ENCODE measurements at places on chromosomes 4 and X. TPM values are rescaled to one million over a fixed set of nuclear protein-coding genes. Genes with fewer than 3 reads are reported as not detected.

DNA sequence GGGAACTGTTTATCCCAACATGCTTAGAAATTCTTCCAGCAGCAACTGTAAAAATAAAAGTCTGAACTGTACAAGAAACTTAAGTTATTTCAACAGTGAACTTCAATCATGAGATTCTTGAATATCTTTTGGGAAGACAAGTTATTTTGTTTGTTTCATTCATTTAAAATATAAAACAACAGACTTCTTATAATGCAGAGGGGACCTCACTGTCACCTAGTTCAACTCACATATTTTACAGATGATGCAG is 14.9 kb downstream of the FAM9C start:
- H3K27ac ChIP-seq, result peak overlapping the region; percentile 47
- no peaks in the 10 kb centered on the region for H3K27me3 ChIP-seq
- H3K4me1 ChIP-seq, result peaks cover 8% of the 10 kb centered on the region

DNA sequence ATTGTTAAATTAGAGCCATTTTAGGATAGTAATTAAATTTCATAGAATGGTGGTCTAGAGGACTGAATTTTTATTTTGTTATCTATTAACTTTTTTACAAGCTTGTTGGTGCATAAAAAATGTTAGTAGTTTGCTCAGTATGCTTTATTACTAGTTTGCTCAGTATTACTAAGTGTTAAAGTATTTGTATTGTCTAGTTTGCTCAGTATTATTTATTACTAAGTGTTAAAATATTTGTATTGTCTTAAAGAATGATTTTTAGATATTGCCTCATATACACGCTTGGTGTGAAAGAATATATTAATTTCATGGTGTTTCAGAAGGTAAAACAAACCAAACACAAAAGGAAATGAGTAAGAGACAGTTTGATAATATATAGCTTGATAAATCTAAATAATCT is 268.4 kb upstream of the MAGEB18 start:
- H3K4me3 ChIP-seq, result no peak overlapping the region
- no peak overlapping the region for H3K27ac ChIP-seq
- peak; percentile 1 for DNase-seq

GRCh38 chr4:138449938-138450337 is 207.8 kb upstream of the SLC7A11 start:
- no peaks in the 10 kb centered on the region for H3K36me3 ChIP-seq
- H3K4me1 ChIP-seq, result no peaks in the 10 kb centered on the region
- no peak overlapping the region for H3K4me3 ChIP-seq
- H3K27me3 ChIP-seq, result no peaks in the 10 kb centered on the region

- no peaks in the 10 kb centered on the region for H3K27me3 ChIP-seq
- no peaks in the 10 kb centered on the region for H3K4me1 ChIP-seq
These were observed 205.0 kb upstream of the RPL34 start for GRCh38 chr4:108415389-108415788.

DNA sequence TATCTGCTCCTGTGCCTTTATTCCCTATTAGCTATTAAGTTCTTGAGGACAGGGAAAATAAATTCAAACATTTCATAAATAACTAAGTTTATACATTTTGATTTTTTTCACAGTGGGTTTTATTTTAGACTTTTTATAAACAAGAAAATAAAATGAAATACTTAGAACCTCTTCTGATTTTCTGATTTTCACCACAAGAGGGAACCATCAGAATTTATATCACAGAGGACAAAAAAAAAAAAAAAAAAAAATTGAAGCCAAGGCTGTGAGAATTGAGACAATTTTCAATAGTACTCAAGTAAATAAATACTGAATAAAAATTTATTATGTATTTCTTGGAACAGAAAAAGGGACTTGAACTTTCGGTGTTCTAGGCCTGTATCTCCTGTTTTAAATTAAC is 288.1 kb downstream of the SH3BGRL start:
- no peak overlapping the region for H3K4me3 ChIP-seq
- peak; percentile 0 for DNase-seq
- H3K27ac ChIP-seq, result no peak overlapping the region
- no peaks in the 10 kb centered on the region for H3K36me3 ChIP-seq
- no peaks in the 10 kb centered on the region for H3K4me1 ChIP-seq
- no peaks in the 10 kb centered on the region for H3K27me3 ChIP-seq

The F9 gene
- not detected for total RNA-seq

GRCh38 chr4:118773429-118773792 is 62.5 kb downstream of the SEC24D start:
- DNase-seq, result no peak
- peaks cover 8% of the 10 kb centered on the region for H3K4me1 ChIP-seq
- H3K27ac ChIP-seq, result no peak overlapping the region

- no peaks in the 10 kb centered on the region for H3K27me3 ChIP-seq
- no peaks in the 10 kb centered on the region for H3K36me3 ChIP-seq
- no peak overlapping the region for H3K27ac ChIP-seq
- DNase-seq, result peak; percentile 0
These were observed 797.6 kb upstream of the AADAT start for GRCh38 chr4:170887396-170887795.

DNA sequence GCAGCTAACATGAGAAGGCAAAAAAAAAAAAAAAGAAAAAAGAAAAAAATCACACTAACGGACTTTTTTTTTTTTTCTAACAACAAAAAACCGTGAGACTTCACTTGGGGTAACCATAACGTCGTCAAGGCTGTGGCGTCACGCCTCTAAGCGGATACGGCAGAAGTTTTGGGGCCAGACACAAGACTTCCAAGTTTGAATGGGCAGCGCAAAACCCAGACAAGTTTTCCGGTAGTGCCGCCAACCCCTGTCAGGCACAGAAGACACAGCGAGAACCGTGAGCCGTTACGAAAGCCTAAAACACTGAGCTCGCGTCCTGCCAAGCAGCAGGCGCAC is 556 bp upstream of the SMARCA5 start:
- H3K27me3 ChIP-seq, result no peaks in the 10 kb centered on the region
- peaks cover 2% of the 10 kb centered on the region for H3K36me3 ChIP-seq
- no peak for DNase-seq
- H3K4me3 ChIP-seq, result peak overlapping the region; percentile 91
- peaks cover 2% of the 10 kb centered on the region for H3K4me1 ChIP-seq
- H3K27ac ChIP-seq, result peak overlapping the region; percentile 98

DNA sequence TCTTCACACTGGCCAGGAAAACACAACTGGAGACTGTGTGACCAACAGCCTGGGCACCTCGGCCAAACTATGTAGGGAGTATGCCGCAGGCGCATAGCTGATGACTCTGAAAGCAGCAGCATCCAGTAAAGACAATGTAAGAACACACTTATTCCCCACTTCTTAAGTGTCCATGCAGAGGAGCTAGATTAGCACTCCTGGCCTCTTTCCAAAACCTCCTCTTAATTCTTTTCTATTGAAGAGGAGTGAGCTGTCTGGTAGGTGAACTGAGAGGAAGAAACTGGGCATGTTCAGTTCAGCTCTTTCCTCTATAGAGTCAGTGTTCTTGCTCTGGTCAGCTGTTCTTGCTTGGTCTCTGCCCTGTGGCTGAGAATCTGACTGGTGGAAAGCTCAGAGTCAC is 21.1 kb downstream of the NMU start:
- H3K4me1 ChIP-seq, result no peaks in the 10 kb centered on the region
- no peak overlapping the region for H3K4me3 ChIP-seq

The SLC6A8 gene
- 9.8 TPM for total RNA-seq

The GK gene
- total RNA-seq, result 44.4 TPM

The MAD2L1 gene
- total RNA-seq, result 2.1 TPM

- no peak overlapping the region for H3K27ac ChIP-seq
- H3K27me3 ChIP-seq, result no peaks in the 10 kb centered on the region
- no peak for DNase-seq
- no peak overlapping the region for H3K4me3 ChIP-seq
- no peaks in the 10 kb centered on the region for H3K4me1 ChIP-seq
These were observed 28.6 kb downstream of the ANK2 start for GRCh38 chr4:113078066-113078465.

DNA sequence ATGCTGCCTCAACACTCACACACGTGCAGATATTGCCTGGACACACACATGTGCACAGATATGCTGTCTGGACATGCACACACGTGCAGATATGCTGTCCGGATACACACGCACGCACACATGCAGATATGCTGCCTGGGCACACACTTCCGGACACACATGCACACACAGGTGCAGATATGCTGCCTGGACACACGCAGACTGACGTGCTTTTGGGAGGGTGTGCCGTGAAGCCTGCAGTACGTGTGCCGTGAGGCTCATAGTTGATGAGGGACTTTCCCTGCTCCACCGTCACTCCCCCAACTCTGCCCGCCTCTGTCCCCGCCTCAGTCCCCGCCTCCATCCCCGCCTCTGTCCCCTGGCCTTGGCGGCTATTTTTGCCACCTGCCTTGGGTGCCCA is 14.7 kb downstream of the FGFRL1 start:
- peaks cover 2% of the 10 kb centered on the region for H3K36me3 ChIP-seq
- H3K4me3 ChIP-seq, result no peak overlapping the region
- no peaks in the 10 kb centered on the region for H3K4me1 ChIP-seq
- no peak for DNase-seq
- H3K27me3 ChIP-seq, result no peaks in the 10 kb centered on the region

The ADRA2C gene
- total RNA-seq, result 0.26 TPM

GRCh38 chrX:148874636-148875246 is 374.3 kb downstream of the AFF2 start:
- peak; percentile 69 for DNase-seq
- H3K4me1 ChIP-seq, result peaks cover 5% of the 10 kb centered on the region
- H3K4me3 ChIP-seq, result no peak overlapping the region
- H3K27me3 ChIP-seq, result no peaks in the 10 kb centered on the region
- no peak overlapping the region for H3K27ac ChIP-seq

- DNase-seq, result no peak
- no peaks in the 10 kb centered on the region for H3K36me3 ChIP-seq
- H3K27ac ChIP-seq, result no peak overlapping the region
- no peak overlapping the region for H3K4me3 ChIP-seq
- H3K27me3 ChIP-seq, result no peaks in the 10 kb centered on the region
These were observed 2201.6 kb upstream of the TENM3 start for GRCh38 chr4:180041576-180041975.

- no peaks in the 10 kb centered on the region for H3K4me1 ChIP-seq
- peak; percentile 45 for DNase-seq
- no peaks in the 10 kb centered on the region for H3K36me3 ChIP-seq
- H3K4me3 ChIP-seq, result no peak overlapping the region
- no peak overlapping the region for H3K27ac ChIP-seq
- H3K27me3 ChIP-seq, result no peaks in the 10 kb centered on the region
These were observed 22.9 kb upstream of the COX7B2 start for GRCh38 chr4:46931981-46932380.

- H3K27ac ChIP-seq, result no peak overlapping the region
- no peaks in the 10 kb centered on the region for H3K27me3 ChIP-seq
- DNase-seq, result peak; percentile 21
- H3K4me1 ChIP-seq, result peaks cover 3% of the 10 kb centered on the region
- no peaks in the 10 kb centered on the region for H3K36me3 ChIP-seq
- H3K4me3 ChIP-seq, result no peak overlapping the region
These were observed 1.9 kb upstream of the FTSJ1 start for GRCh38 chrX:48474127-48474526.

- H3K27ac ChIP-seq, result no peak overlapping the region
- no peaks in the 10 kb centered on the region for H3K27me3 ChIP-seq
- no peak overlapping the region for H3K4me3 ChIP-seq
- no peaks in the 10 kb centered on the region for H3K36me3 ChIP-seq
- peak; percentile 69 for DNase-seq
- H3K4me1 ChIP-seq, result peaks cover 10% of the 10 kb centered on the region
These were observed 131.7 kb upstream of the PCDH18 start for GRCh38 chr4:137664046-137664387.

DNA sequence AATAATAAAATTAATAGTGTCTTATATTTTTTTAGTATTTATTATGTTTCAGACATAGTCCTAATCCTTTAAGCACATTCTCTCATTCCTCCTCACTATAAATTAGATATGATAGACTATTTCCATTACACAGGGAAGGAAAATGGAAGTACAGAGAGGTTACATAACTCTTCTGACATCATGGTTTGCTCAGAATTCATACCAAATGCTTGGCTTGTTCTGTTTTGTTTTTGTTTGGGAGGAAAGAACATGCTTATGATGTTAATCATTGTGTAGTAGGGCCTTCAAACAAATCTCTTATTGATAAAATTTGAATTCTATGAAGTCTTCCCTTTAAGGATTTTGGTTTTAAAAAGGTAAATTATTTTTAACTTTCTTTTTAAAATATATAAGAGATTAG is 59.5 kb downstream of the RXFP1 start:
- H3K4me3 ChIP-seq, result no peak overlapping the region
- no peaks in the 10 kb centered on the region for H3K36me3 ChIP-seq
- peak; percentile 19 for DNase-seq
- no peak overlapping the region for H3K27ac ChIP-seq

- peak; percentile 7 for DNase-seq
- no peaks in the 10 kb centered on the region for H3K4me1 ChIP-seq
- H3K27ac ChIP-seq, result no peak overlapping the region
- no peak overlapping the region for H3K4me3 ChIP-seq
These were observed 30.2 kb upstream of the NKX6-1 start for GRCh38 chr4:84529169-84529751.

The DUSP21 gene
- not detected for total RNA-seq

The ATP1B4 gene
- total RNA-seq, result not detected

The KANTR gene
- 3.9 TPM for total RNA-seq

DNA sequence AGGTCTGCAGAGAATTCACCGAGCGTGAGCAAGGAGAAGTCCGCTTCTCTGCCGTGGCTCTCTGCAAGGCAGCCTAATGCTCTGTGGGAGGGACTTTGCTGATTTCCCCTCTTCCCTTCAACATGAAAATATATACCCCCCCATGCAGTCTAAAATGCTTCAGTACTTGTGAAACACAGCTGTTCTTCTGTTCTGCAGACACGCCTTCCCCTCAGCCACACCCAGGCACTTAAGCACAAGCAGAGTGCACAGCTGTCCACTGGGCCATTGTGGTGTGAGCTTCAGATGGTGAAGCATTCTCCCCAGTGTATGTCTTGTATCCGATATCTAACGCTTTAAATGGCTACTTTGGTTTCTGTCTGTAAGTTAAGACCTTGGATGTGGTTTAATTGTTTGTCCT is 11.3 kb downstream of the UCHL1 start:
- DNase-seq, result no peak
- no peak overlapping the region for H3K4me3 ChIP-seq
- no peaks in the 10 kb centered on the region for H3K4me1 ChIP-seq
- no peak overlapping the region for H3K27ac ChIP-seq
- no peaks in the 10 kb centered on the region for H3K27me3 ChIP-seq

GRCh38 chrX:25017667-25018247 is 2.0 kb upstream of the ARX start:
- no peaks in the 10 kb centered on the region for H3K4me1 ChIP-seq
- H3K27ac ChIP-seq, result no peak overlapping the region
- H3K4me3 ChIP-seq, result no peak overlapping the region
- no peak for DNase-seq
- no peaks in the 10 kb centered on the region for H3K36me3 ChIP-seq
- peaks cover 65% of the 10 kb centered on the region for H3K27me3 ChIP-seq

Measured in fibroblast of lung (primary cell).